ENCODE measurements at places on chromosomes 3 and 15.
A peak's percentile ranks its signal among the peaks of the same experiment; 100 is the strongest.

DNA sequence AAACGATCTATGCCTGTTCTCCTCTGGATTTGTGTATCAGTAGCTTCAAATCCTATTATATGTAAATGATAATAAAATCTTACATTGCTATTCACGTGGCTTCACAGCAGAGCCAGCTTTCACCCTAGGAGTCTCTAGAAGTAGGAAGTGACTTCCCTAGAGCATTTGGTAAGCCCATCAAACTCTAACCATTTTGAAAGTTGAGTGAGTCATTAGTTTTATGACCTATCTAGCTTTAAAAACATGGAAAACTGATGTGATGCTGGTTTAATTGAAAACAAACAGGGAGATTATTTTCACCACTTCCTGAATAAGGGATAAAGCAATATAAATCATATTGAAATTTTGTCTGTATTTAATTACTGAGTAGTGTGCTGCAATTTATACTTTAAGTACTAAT is 275.2 kb downstream of the EPHA6 start:
- DNase-seq: no peak

GRCh38 chr3:72593881-72594397 is 254.3 kb downstream of the SHQ1 start:
- DNase-seq: no peak

DNA sequence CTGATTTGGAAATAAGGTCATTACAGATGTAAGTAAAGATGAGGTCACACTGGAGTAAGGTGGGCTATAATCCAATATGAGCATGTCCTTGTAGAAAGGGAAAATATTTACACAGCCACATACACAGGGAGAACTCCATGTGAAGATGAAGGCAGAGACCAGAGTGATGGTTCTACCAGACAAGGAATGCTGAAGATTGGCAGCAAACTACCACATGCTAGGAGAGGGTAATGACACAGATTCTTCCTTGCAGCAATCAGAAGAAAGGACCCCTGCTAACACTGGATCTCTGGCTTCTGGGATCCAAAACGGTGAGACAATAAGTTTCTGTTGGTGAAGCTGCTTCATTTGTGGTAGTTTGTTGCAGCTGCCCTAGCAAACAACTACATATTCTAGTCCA is 56.0 kb upstream of the SPTSSB start:
- no peak for DNase-seq

GRCh38 chr3:11600501-11601282 is 43.0 kb downstream of the VGLL4 start:
- DNase-seq: no peak

DNA sequence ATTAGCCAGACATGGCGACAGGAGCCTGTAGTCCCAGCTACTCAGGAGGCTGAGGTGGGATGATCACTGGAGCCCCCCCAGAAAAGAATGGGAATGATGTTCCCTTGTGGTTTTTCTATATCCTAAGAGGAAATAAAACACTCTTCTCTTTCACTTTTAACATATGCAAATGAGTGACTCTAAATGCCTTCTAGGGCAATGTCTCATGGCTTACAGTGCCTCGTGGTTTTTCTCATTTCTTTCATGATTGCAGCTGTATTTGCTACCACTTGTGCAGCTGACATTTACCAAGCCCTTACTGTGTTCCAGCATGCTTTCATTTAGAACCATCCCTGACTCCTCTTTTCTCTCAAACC is 26.4 kb downstream of the STOML1 start:
- DNase-seq: peak; percentile 36

DNA sequence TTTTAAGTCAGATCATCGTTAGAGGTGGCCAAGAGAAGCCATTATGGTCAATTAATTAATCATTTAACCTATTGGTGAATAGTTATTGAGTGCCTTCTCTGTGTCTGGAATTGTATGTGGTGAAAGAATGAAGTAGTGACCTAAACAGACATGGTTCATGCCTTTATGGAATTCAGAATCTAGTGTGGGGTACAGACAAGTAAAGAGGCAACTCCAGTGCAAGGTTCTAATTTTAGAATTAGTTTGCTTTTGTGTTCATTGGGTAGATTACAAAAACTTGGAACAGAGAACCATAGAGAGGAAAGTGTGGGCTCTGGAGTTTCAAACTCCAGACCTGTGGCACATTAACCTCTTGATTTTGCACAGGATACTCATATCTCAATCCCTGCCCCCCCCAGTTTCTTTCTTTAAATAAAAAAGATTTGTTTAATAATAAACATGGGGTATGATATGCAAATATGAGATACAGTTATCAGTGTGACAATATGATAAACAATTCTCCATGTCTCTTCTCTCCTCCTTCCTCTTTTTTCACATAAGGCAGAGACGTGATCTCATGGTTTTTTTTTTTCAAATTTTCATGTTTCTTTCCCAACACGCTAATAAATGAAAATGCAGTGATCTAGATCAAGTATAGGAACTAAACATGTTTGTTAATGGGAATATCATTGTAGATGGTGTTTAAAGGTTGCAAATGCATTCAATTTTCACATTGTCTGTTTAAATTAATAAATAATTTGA is 117.9 kb downstream of the MITF start:
- no peak for DNase-seq

- no peak for DNase-seq
Observed at GRCh38 chr3:58518291-58518789, 18.6 kb downstream of the ACOX2 start.

DNA sequence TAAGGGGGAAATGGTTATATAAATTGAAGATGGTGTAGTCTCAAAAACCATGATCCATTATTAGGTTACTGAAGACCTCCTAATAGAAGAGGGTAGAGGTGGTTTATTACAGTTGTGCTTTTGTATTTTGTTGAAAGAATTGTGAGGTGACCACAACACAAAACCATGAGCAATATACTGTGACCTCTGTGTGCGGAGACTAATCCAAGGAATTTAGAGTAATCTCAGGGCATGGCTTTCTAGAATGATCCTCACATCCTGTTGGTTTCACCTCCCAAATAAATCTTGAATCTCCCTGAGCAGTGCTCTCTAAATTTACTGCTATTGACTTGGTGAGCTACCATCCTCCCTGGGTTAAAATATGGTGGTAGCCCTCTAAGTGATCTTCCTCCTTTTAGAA is 52.3 kb downstream of the PTPRG start:
- DNase-seq: no peak

GRCh38 chr3:151426341-151426657 is 34.6 kb downstream of the IGSF10 start:
- DNase-seq: no peak

DNA sequence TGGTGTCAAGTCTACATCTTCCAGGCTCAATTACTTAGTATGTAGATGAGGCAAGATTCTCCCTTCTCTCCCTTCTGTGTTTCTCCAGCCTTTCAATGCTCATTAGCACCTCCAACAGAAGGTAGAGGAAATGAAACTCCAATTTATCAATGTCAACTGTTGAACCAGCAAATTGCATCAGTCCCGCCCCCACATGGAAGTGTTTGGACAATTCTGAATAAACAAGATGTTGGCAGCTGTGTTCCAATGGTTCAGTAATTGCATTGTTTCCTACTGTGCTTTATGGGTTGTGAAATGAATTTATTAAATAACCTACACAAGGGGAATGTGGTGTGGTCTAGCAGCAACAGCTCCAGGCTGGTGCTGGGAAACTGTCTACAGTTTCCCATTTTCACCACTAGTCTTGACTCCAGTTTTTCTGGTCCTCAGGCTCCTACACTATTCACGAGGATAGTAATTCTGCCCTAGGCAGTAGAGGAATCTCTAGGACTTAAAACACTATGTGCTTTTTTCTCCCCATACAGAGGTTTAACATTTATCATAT is 91.9 kb downstream of the MB21D2 start:
- DNase-seq: no peak

- DNase-seq: peak; percentile 13
Observed at GRCh38 chr15:69161079-69161877, 843 bp downstream of the GLCE start.

DNA sequence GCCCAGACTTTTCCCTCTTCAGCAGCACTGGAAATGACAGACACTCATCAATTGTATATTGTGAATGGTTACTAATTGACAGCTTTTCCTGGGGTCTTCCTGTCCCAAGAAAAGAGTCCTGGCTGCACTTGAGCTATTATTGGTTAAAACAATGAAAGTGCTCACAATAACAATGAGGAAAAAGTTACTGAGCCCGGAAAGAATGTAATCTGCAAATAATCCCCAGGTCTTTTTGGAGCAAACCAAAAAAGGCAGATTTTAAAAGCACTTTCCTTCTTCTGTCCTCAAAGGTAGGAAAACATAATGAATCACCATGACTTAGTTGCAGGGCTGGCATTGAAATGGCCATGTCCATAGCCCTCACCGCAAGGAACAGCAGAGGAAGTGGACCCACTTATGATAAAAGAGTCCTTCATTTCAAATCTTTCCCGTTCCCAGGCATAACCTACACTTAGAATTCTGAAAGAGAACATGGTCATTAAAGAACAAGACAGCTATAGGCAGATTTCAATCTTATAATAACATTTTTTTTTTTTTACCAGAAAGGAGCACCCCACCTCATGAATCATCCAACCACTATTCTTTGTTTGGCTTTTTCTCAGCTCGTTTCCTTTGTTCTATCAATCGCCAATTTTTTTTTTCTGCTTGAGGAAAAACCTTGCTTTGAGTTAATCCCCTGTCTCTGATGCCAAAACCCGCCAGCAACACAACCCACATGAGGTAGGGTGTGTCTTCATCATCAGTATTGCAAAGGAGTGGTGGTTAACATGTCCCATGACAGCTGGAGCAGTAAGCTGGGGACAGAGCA is 35.5 kb upstream of the ATP1B3 start:
- DNase-seq: no peak

DNA sequence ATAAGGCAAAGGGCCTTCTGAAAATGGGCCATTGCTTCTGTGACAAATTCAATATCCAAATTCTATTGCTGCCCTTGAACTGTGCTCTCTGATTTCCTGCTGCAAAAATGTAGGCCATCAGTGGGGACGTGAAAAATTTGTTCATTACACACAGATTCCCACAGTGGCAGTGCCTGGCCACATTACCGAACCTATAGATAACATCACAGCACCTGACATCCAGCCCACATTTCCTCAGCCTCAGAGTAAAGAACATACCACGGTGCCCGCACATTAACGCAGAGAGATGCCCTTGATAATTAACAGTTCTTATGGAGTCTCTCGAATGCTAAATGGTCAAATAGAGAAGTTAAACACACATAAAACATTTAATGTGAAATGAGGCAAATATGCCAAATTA is 931.6 kb upstream of the CFAP20DC start:
- DNase-seq: peak; percentile 34

- DNase-seq: no peak
Observed at GRCh38 chr3:108588601-108589000, 637 bp downstream of the CIP2A start.

DNA sequence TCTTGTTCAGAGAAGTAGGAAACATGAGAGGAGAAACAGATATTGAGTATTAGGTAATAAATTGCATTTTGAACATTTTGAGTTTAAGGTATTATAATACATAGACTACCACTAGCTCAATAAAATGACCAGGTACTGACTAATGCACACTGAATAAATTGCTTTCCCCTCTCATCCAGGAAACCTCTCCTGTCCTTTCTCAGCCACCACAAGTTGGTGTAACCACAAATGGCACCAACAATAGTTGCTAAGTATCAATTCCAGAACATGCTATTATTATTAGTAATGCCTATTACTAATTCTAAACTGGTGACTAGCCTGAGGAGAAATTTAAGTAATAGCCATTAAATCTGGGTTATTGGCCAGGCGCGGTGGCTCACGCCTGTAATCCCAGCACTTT is 47.3 kb upstream of the XRN1 start:
- DNase-seq: no peak

GRCh38 chr15:95684693-95685115 is 645.8 kb upstream of the NR2F2 start:
- DNase-seq: no peak

DNA sequence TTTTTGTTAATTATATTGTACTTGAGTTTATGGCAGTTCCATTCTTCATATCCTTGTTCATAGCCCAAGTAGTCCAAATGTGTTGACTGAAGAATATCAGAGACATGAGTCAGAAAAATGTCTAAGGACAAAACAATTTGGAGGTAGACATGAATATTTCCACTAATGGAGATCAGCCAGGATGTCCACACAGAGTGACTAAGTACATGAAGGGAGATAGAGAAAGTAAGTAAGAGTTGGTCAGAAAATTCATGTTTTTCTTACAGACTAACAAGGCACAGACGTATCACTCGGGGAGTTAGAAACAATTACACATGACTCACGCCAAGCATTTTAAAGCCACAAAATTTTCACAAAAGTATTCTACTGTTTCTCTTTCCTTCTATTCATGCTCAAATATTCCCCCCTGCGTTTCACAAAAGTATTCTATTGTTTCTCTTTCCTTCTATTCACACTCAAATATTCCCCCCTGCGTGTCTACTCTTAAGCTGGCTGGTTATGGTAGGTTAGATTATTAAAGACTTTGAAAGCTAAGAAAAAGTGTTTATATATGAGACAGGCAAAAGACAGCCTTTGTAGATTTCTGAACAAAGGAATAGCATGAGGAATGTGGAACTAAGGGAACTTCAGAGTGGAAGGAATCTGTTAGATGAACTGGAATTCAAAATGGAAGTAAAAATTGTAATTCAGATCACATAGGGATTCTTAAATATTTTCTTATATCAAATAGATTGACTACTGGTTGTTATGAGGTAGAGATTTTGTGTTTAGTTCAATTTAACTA is 648.7 kb upstream of the CCDC54 start:
- no peak for DNase-seq

GRCh38 chr15:99943466-99943865 is 210.2 kb upstream of the LYSMD4 start:
- DNase-seq: no peak

- DNase-seq: no peak
Observed at GRCh38 chr15:66849393-66849745, 147.3 kb downstream of the SMAD6 start.

GRCh38 chr3:150069154-150069527 is 98.4 kb upstream of the PFN2 start:
- no peak for DNase-seq

All from CD4-positive, alpha-beta T cell treated with Interleukin-12 subunit alpha and Interleukin-12 subunit beta, for 1 hour (primary cell).